Purkinje cell (primary cell): ENCODE measurements at places on chromosomes 3 and 15. TPM values are rescaled to one million over a fixed set of nuclear protein-coding genes. Genes with fewer than 3 reads are reported as not detected.

Gene FAM81A
- polyA plus RNA-seq, result 6.5 and 9.7 TPM in 2 replicates

Gene CAPN3
- 1.1 and 1.5 TPM in 2 replicates for polyA plus RNA-seq

Gene GNAT1
- not detected in 2 replicates for polyA plus RNA-seq

Gene TRAIP
- polyA plus RNA-seq, result 0.78 and 4.3 TPM in 2 replicates

Gene DCP1A
- polyA plus RNA-seq, result 6.1 and 7.7 TPM in 2 replicates

Gene RAB7A
- polyA plus RNA-seq, result 153 and 158 TPM in 2 replicates
